LoVo (cell line): ENCODE measurements at places on chromosomes 4 and X.

DNA sequence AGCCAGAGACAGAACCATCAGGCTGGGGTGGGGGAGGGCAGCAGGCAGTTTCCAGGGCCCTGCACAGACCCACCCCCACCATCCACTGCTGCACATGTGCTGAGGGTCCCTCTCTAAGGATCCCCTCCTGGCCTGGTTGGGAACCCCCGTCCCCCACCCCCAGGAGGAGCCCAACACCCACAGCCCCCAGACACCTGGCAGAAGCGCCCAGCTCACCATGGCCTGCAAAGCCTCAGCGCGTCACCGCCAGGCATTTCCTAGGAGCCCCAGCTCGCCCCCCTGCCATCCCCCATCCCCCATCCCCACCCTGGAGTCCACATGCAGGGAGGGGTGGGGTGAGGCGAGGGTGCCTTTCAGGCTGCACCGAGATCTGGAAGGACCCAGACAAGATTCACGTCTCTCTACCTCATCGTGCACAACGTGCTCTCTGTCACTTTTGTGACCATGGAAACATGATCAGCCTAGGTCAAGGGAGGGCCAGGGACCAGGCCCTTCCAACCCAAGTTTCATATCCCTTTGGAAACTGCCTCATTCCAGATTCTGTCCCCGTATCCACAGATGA is 9.3 kb downstream of the MXD4 start:
- no peak for DNase-seq

GRCh38 chr4:124118061-124118460 is 594.5 kb downstream of the ANKRD50 start:
- DNase-seq = no peak

- no peak for DNase-seq
Observed at GRCh38 chr4:171622729-171623128, 190.5 kb upstream of the GALNTL6 start.

DNA sequence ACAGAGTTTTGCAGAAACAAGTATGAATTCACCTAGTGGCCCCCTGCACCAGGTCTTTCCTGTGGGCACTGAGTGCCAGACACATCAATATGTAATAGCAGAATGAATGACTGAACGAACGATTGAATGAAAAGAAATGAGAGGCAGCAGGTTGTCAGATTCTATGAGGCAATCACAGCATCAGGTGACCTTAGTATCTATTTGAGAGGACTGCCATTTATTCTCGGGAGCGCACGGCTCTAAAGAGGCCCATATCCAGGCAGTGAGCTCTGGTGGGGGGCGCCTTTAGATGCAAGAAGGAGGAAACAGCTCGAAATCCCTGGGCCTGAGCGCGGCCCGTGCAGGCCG is 528 bp upstream of the SLC25A4 start:
- DNase-seq = peak; percentile 31

- peak; percentile 85 for DNase-seq
Observed at GRCh38 chrX:13397878-13398818, 78.3 kb upstream of the ATXN3L start.

GRCh38 chr4:143109376-143109775 is 75.3 kb upstream of the USP38 start:
- no peak for DNase-seq

DNA sequence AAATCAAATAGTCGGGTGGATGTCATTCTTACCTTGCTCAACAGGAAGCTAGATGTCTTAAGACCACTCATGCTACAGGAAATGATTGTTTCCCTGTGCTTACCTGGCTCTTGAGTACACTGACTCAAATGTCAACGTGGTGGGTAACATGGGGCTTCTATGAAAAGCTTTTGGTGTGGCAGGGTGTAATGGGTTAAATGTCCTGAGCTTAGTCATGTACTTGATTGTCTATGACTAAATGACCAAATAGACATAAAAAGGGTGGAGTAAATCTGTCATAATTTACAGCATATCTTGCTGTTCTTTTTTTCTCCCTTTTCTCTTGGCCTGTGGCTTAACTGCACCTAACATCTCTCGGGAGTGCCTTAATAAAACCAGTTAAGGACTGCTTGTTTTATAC is 44.9 kb downstream of the CCNG2 start:
- DNase-seq = peak; percentile 42

DNA sequence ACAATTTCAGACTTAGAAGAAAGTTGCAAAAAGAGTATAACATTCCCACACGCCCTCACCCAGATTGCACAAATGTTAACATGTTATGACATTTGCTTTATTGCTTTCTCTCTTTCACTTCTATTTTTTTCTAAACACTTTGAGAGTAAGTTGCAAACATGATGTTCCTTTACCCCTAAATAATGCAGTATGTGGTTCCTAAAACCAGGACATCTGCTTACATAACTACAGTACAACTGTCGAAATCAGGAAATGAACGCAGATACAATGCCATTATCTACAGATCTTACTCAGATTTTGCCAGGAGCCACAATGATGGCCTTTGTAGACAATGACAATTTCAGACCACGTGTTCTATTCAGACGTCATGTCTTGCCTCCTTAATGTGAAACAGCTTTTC is 22.4 kb downstream of the SH3TC1 start:
- DNase-seq = no peak

GRCh38 chrX:154734061-154734781 is 16.7 kb downstream of the GAB3 start:
- DNase-seq = no peak

DNA sequence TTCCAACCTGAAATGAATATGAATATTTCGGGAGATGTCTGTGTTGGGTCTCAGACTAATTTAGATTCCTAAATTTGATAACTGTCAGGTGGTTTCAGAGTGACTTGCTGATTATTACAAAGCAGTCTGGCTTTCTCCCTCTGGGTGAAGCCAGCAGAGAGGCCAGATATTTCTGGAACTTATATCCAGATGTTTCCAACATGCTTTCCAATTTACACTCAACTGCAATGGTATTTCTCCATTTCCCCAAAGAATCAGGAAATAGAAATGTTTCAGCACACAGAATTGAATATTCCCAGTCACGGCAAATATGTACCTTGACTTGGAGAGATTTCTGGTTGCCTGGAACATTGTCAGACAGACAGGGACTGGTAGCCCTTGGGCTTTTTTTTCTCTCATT is 48.5 kb upstream of the EGFL6 start:
- DNase-seq = no peak

DNA sequence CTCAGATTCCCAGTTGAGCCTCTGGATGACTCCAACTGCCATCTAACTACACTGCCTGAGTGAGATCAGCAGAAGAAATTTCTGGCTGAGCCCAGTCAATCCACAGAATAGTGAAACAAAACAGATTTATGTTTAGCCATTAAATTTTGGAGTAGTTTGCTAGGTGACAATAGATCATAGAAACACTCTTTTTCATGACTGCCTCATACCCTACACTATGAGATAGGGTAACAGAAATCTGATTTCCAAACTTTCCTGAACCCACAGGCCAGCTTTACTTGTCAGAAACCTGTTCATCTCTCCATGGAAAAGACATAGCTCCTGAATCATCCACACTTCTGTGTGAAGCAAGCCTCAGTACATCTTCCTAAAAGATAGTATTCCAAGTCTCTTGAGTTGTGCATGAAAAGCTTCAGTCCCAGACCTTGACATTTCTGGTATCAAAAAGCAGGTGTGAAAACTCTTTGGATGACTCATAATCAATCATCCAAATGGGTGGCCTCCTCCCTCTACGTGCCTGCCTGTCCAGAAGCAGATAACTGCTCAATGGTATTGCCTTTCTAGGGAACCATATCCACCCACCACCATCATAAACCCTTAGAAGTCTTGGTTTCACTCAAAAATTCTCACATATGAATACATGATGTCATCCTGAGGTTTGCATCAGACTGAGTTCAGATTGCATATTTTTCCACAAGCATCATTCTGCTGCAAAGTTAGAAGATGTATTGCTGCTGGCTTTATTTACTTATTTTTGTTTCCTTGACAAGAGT is 47.5 kb upstream of the RAP2C start:
- DNase-seq = no peak

GRCh38 chr4:83205760-83206159 is 78.8 kb downstream of the COQ2 start:
- no peak for DNase-seq

- DNase-seq = no peak
Observed at GRCh38 chr4:89307446-89308160, at the start of gene GPRIN3. Gene GPRIN3, minus strand, starts transcription at chr4:89307800. Its CDS starts 57,690 bp downstream, at chr4:89250110.

- DNase-seq = no peak
Observed at GRCh38 chr4:158775091-158775651, 6.3 kb downstream of the FNIP2 start.
